ENCODE measurements at places on chromosomes 13 and 19.

GRCh38 chr19:4379383-4380253, 20.7 kb downstream of the SH3GL1 start:
- DNase-seq: no peak

- DNase-seq: no peak
Measured at GRCh38 chr13:95002126-95002525, 289.8 kb upstream of the SOX21 start.

GRCh38 chr13:24495151-24495729, 17.3 kb downstream of the PARP4 start:
- no peak for DNase-seq

DNA sequence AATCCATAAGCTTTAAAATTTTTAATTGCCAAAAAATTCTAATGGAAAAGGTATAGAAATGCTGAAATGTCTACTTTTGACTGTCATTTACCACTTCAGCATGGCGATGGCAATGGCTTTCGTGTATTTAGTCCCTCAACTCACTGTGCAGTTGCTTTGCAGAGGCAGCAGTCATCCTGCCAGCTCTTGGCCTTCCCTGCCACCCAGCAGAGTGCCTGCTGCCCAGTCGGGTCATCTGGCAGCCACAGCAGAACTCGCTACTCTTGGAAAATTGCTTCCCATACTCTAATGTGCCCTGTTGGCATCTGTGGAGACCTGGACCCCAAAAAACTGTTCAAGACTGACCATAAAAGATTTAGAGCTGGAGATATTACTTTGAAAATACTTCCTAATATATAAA, 383.2 kb downstream of the UQCRFS1 start:
- no peak for DNase-seq

GRCh38 chr13:69487576-69487975, 620.0 kb upstream of the ATXN8OS start:
- DNase-seq: no peak

All from activated naive CD8-positive, alpha-beta T cell treated with anti-CD3 and anti-CD28 coated beads, Interleukin-2, amount 50 U/mL, for 16 hours (primary cell).